ENCODE measurements at places on chromosomes 6 and 20.

GRCh38 chr6:142692942-142693341 is 252.0 kb downstream of the HIVEP2 start:
- DNase-seq: peak; percentile 32

GRCh38 chr6:49634836-49635218 is 1.8 kb downstream of the RHAG start:
- no peak for DNase-seq

DNA sequence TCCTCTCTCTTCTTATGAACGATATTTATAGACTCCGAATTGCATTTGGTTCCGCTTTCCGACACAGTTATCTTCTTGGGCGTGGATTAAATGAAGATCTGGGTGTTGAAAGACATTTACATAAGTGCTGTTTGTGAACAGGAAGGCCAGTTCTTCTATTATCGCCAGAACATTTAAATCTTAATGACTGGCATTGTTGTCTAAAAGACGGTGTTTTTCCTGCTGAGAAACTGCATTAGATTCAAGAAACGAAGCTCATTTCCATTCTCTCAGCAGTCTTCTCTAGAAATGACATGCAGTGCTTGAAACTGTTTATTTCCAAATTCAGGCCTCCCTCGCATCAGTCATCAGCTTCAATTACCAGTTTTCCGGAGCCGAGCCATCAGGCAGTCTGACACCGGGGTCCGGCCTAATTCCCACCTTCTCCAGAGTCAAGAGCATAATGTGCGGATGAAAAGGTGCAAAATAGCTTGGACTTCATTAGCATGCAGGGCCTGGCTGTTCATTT is 16.0 kb downstream of the LINC00237 start:
- no peak for DNase-seq

- no peak for DNase-seq
Measured at GRCh38 chr6:41675992-41676391, 37.7 kb downstream of the MDFI start.

- DNase-seq: no peak
Measured at GRCh38 chr6:148780918-148781436, 34.1 kb downstream of the UST start.

- no peak for DNase-seq
Measured at GRCh38 chr6:143695130-143695968, 17.6 kb downstream of the PHACTR2 start.

DNA sequence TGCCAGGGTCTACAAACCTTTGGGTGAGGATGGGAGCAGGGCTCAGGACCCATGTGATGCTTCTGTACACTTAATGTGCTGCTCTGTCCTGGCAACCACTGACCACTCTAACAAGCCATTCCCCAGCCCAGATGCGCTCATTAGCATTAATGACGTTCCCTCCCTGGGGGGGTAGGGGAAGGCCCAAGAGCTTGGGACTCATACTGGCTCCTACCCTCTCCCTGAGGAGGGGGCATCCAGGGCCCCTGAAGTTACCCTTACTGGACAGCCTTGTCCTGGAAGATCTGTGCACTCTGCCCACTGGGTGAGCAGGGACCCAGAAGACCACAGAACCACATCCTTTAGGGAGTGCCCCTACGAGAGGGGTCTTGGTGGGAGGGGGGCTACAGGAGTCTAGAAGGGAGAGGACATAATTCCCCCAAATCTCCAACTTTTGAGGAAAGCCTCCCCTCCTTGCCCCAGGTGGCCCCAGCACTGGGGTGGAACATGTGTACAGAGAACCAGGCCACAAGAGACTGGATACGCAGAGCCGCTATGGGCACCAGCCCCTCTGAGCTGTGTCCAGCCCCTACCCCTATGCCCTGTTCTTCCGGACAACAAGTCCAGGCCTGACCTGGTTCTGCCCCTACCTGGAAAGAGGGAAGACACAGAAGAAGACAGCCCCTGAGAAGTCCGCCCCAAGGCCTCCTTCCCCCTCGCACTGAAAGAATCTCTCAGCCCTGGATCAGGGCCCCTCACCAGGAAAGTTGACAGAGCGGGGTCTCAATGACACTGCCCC is 1.4 kb downstream of the TEAD3 start:
- DNase-seq: no peak

GRCh38 chr6:110283657-110284056 is 74.5 kb downstream of the METTL24 start:
- no peak for DNase-seq

DNA sequence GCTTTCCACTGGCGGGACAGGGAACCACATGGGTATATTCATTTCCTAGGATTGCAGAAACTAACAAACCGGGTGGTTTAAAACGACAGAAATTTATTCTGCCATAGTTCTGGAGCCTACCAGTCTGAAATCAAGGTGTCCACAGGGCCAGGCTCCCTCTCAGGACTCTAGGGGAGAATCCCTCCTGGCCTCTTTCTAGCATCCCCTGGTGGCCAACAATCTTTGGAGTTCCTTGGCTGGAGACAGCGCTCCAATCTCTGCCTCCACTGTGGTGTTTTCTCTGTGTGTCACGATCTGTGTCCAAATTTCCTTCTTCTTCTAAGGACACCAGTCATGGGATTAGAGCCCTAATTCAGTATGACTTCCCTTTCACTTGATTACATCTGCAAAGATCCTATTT is 95.0 kb downstream of the SCML4 start:
- no peak for DNase-seq

DNA sequence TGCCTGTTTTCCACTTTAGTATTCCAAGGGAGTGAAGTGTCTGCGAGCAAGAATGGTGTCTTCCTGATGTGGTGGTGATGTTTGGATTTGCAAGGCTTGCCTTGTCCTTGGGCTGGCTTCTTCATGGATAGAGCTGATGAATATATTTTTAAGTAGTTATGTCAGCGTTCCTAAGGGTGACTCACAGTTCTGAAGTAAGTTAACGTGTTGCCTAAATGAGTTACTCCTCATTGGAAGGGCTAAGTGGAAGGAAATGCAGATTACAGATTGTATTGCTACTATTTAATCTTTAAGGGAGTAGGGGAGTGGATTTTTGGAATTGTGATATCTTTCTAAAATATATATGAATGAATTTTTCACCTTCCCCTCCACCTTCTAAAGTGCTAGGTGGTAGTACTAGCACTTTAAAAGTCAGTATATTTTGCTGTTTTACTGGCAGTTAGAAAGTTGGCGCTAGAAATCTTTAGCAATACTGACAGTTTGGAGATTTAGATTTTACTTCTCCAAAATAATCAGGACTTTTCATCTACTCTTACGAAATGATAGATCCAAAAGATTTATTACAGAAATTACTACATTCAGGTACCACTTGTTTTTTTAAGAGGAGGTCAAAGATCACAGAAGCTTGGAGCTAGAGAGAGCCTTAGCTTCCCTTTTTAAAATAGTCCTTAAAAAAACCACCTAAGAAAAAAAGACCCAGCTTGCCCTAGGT is 197.4 kb downstream of the JARID2 start:
- DNase-seq: no peak

- DNase-seq: no peak
Measured at GRCh38 chr6:7392402-7392801, 2.8 kb downstream of the RIOK1 start.

DNA sequence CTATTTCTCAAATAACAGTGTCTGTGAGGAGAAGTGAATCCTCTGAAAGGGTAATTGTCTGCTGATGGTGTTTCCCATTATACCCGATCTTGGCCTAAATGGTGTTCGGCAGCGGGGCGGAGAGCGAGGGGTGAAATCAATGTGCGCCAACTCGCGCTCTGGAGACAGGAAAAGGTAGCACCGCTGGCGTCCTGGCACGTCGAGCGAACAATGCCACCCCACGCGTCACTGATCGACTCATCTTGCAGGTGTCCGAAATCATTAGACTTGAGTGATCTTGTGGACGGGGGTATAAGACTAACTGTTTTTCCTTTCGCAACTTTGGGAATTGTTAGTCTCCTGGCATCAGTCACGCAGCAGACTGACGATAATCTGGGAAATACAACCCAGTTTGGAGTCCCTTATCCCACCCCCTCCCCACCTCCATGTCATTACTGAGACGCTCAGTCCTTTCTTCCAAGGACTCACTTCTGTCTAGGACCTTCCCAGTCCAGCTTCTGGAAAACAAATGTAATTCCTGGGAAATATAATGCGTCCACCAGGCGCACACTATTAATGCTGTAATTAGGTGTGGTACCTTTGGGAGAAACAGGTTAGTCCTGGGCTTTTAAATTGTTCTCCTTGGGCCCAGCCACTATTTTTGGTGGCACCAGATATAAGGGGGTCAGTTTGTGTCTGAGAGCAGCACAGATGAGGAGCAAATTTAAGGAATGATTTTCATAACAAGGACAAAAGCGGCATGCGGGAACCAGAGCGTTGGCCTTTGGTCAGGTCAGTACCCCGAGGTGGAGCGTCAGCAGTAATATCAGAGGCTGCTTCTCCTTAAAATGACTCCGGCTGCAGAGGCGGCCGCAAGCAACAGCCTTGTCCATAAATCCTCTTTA is 2.3 kb downstream of the LINC00237 start:
- no peak for DNase-seq

- DNase-seq: no peak
Measured at GRCh38 chr6:33609528-33609927, 11.6 kb upstream of the ITPR3 start.

DNA sequence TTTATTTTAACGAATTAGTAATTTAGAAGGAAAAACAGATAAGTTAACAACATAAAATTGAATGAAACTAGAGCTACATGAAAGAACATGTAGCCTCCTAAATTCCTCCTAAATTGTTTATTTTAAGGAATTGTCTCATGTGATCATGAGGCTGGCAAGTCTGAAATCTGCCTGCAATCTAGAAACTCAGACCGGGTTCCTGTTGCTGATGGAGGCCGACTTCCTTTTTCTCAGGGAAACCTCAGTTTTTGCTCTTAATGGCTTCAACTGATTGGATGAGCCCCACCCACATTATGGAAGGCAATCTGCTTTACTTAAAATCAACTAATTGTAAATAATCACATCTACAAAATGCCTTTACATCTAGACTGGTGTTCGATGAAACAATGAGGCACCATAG is 267.6 kb upstream of the PRND start:
- no peak for DNase-seq

GRCh38 chr20:24785141-24786110 is 163.6 kb upstream of the CST7 start:
- no peak for DNase-seq

DNA sequence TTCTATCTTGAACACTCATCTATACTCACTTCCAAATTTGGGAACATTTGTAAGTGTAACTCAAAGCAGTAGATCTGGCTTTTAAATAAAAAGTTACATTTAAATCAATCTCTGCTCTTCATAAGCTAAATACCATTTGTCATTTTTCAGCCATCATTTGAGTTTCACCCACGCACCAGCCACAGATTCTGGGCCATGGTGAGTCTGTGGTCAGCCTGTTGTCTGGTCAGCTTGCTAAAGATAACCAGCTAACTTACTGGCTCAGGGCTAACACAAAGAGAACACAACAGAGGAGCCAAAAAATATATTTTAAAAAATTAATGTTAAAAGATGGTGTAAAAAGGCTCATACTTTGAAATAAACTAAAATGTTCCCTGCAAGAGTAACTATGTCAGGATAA is 181.3 kb downstream of the KIF6 start:
- DNase-seq: no peak

DNA sequence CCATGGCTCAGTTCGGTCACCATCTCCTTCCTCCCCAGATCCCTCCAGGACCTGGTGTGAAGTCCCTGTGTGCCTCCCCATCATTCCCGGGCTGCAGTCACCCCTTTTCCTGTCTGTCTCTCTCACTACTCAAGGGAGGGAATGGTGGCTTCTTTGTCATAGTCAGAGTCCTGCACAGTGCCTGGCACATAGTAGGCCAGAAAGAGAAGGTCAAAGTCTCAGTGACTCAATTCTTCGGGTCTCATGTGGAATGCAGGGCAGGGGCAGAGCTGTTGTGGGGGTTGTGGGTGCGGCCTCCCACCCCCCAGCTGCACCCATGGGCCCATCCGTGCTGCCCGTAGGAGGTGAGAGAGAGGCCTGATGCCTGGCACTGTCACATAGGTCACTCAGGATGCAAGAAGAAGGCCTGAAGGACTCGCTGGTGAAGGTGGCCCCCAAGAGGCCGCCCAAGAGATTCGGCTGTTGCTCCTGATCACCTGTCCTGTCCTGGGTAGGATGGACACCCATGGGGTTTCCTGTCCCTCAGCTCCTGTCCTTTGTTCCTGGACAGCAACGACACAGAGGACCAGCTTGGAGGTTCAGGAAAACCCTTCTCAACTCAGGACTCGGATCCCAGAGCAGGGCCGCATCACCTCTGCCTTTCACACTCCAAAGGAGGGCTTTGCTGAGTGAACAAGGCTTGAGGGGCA is 34.1 kb downstream of the RAB44 start:
- no peak for DNase-seq

GRCh38 chr6:36769183-36769675 is 70.0 kb downstream of the CPNE5 start:
- no peak for DNase-seq

GRCh38 chr6:34045771-34046170 is 100.1 kb downstream of the GRM4 start:
- no peak for DNase-seq

GRCh38 chr20:32823078-32823477 is 3.3 kb downstream of the MAPRE1 start:
- DNase-seq: no peak

DNA sequence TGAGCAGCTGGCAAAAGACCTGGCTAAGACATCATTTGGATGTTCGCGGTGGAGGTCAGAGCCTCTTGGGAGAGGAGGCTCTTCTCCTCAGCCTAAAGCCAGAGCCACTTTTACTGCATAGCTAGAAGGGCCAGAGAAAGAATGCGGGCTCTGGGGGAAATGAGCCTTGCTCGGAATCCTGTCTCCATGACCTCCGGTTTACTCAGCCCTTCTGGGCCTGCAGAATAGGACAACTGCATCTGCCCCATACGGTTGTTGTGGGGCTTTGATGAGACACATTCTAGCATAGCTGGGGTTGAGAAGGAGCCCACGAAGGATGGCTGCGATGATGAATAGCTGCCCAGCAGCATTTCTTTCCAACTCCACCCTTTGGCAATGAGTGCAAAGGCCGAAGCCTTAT is 115.0 kb upstream of the SLC22A23 start:
- no peak for DNase-seq

GRCh38 chr6:129130959-129131681 is 248.2 kb downstream of the LAMA2 start:
- no peak for DNase-seq

GRCh38 chr6:130163266-130163665 is 59.5 kb downstream of the SAMD3 start:
- DNase-seq: no peak

GRCh38 chr20:46563860-46564221 is 13.4 kb upstream of the OCSTAMP start:
- no peak for DNase-seq

DNA sequence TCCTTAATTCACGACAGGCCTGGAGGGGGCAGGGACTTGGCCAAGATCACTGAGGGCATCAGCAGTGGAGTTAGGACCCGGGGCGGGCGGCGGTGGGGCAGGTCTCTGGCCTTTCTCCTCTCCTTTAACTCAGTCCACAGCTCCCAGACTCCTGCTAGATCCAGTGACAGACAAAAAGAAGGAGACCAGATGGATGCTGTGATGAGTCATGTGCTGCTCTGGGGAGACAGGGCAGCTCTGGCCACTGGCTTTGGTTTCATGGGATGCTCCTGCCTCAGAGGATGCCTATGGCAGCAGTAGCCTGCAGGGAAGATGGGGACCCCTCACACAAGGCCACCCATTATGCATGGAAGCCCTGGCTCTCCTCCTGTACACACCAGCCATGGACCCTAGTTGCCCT is 20.5 kb downstream of the EPB41L1 start:
- no peak for DNase-seq

- DNase-seq: no peak
Measured at GRCh38 chr6:76752841-76753240, 680.4 kb upstream of the IMPG1 start.

- DNase-seq: no peak
Measured at GRCh38 chr20:50303573-50304500, 113.2 kb downstream of the CEBPB start.

GRCh38 chr6:138443979-138444378 is 40.0 kb downstream of the HEBP2 start:
- DNase-seq: no peak
